ENCODE measurements at places on chromosomes 3 and 15. TPM values are rescaled to one million over a fixed set of nuclear protein-coding genes. Genes with fewer than 3 reads are reported as not detected.

TFG gene
- 64.9 TPM for total RNA-seq

DNA sequence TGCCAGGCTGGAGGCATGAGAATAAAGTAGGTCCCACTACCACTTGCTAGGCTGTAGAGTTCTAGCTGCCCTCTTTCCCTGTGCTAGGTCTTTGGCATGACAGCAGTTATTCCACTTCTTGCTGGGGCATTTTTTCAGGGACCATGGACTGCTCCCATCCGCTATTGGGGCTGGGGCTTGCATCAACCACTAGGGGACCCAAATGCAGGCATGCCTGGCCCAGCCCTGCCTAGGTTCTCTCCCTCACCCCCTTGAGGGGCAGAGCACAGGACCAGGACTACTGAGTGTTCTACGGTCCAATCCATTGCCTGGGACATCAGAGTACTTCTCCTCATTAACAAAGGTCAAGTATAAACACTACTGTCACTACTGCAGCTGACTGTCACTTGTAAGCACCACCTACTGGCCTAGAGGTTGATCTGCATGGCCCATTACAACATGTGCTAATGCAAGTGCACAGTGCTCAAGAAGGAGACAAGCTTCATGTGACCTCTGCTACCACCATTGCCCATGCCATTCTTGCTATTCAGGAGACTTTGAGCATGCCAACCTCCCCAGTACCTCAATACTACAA is 270.5 kb downstream of the MBNL1 start:
- H3K27ac ChIP-seq: no peak overlapping the region
- H3K27me3 ChIP-seq: no peaks in the 10 kb centered on the region
- H3K36me3 ChIP-seq: no peaks in the 10 kb centered on the region
- H3K4me3 ChIP-seq: no peak overlapping the region
- H3K4me1 ChIP-seq: no peaks in the 10 kb centered on the region

DNA sequence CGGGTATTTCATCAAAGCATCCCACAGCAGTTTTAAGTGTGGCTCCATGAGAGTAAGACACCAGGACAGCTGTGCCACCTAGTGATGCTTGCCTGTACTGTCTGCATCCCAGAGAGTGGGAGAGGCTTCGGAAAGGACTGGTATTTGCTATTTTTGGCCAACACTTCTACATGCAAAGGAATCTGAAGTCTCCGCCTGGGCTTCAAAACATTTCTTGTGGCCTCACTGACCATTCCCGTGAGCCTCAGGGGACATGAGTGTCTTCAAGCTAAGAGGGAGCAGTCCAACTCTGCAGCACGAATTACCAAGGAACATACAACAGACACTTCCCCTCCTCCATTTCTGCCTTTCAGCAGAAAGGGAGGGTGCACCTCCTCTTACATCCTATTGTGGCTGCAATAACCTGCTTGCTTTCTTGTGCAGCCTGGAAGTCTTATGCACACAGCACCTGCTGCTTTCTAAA is 177.5 kb downstream of the RORA start:
- no peaks in the 10 kb centered on the region for H3K27me3 ChIP-seq
- no peak overlapping the region for H3K4me3 ChIP-seq
- no peak overlapping the region for H3K27ac ChIP-seq
- no peaks in the 10 kb centered on the region for H3K36me3 ChIP-seq

- H3K4me1 ChIP-seq: peaks cover 20% of the 10 kb centered on the region
- DNase-seq: no peak
- H3K36me3 ChIP-seq: no peaks in the 10 kb centered on the region
- H3K4me3 ChIP-seq: no peak overlapping the region
- H3K27me3 ChIP-seq: no peaks in the 10 kb centered on the region
- H3K27ac ChIP-seq: no peak overlapping the region
Measured at GRCh38 chr15:83762367-83762766, 108.4 kb downstream of the ADAMTSL3 start.

DNA sequence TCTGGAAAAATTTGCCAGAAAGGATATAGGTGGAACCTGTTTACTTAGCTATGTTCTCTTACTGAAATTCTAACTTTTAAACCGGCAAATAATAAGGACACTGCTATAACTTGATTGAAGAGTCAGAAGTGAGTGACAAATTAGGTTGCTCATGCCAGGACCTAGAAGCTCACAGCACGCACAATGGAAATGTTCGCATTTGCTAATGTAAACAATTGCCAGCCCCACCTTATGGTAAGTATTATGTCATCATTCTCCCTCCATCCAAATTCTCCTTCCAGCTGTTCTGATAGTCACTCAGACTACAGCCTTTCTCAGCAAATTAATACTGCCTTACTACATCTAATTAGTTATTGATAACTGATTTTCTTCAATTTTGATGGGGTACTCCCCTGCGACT is 4.8 kb upstream of the STXBP5L start:
- H3K4me3 ChIP-seq: no peak overlapping the region
- no peaks in the 10 kb centered on the region for H3K4me1 ChIP-seq
- H3K27me3 ChIP-seq: no peaks in the 10 kb centered on the region
- no peak for DNase-seq
- H3K27ac ChIP-seq: no peak overlapping the region

CPLX3 gene
- total RNA-seq: not detected

LRRC3B gene
- total RNA-seq: not detected

HCN4 gene
- total RNA-seq: not detected

RNF13 gene
- 69.3 TPM for total RNA-seq

RETNLB gene
- total RNA-seq: not detected

DNA sequence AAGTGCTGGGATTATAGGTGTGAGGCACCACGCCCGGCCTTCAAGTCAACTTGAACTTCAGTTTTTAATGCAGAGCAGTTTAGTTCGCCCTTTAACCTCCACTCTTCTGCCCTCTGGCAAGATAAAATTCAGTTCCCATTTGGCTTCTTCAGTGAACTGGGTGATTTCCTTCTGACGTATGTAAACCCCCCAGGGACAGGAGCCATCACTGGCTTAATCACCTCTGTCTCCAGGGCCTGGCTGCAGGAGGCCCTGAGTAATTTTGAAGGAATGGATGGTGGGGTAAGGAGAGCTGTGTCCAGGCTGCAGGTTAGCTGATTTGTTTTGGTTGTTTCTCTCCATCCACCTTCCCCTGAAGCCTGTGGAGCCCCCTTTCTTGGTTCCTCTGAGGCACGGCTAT is 11.9 kb downstream of the MCM2 start:
- no peak overlapping the region for H3K27ac ChIP-seq
- DNase-seq: no peak
- H3K4me1 ChIP-seq: peaks cover 6% of the 10 kb centered on the region
- no peak overlapping the region for H3K4me3 ChIP-seq
- peaks cover 5% of the 10 kb centered on the region for H3K36me3 ChIP-seq

Data from ascending aorta (tissue), 2 donors.